Activated naive CD8-positive, alpha-beta T cell treated with anti-CD3 and anti-CD28 coated beads for 36 hours (primary cell): ENCODE measurements at places on chromosomes 11 and 22.

DNA sequence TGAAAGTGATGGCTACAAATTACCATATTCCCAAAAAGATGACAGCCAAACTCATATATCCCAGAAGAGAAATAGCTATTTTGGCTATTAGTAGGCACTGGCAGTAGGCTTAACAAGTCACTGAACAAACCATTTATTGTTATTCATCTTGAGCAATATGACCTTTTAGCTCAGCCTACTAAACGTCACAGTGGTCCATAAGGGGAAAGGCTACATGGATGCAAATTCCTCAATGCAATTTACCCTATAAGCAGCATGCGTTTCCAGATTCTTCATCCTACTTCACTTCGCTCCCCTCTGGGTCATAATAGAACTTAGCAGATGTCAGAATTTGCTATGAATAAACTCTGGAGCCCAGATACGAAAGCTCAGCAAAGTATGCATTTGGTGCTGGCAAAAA, 114.0 kb downstream of the SIK3 start:
- no peak for DNase-seq

DNA sequence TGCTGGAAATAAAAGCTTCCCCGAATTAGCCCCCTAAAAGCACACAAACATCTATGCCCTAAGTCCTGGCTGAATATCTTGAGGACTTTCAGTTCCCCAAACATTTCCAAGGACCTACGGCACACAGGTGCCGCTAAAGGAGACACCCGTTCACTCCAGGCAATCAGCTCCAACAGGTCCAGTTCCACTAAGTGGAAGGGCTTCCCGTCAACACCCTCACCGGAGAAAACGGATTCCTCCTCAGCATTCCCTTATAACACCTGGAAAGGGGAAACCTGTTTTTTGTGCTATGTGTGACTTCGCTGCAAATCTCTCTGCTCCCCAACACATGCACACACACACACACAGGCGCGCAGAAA, 3.9 kb downstream of the TENM4 start:
- DNase-seq, result no peak

DNA sequence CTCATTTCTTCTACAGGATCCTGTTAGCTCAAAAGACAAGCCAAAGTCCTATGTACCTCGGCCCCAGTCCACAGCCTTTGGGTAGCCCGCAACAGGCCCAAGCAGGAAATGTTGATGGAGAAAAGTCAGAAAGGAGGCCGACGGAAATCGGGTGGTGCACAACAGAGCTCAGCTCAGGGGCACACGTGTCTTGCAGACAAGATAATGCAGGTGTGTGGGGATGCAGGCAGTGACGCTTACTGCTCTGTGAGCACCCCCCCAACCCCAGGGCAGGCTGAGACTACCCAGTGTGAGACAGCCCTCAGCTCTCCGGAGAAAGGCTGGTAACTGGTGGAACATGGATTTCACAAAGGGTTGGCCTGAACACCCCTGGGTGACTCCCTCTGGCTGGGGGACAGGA, 4.3 kb upstream of the PDE2A start:
- DNase-seq, result no peak

GRCh38 chr11:93733474-93733873, 7.8 kb downstream of the TAF1D start:
- no peak for DNase-seq

DNA sequence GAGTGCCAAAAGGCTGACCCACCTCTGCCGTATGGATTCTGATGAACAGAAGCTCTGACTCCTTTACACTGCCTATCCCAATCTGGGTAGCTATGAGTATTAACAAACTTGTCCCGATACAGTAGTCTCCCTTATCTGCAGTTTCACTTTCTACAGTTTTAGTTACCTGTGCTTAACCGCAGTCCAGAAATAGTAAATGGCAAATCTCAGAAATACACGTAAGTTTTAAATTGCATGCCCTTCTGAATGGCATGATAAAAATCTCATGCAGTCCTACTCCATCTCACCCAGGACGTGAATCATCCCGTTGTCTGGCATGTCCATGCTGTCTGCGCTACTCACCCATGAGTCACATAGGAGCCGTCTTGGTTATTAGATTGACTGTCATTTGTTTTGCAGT, 68.8 kb downstream of the SNX19 start:
- DNase-seq, result no peak

GRCh38 chr11:113874581-113875233, 665 bp downstream of the USP28 start:
- DNase-seq, result no peak
